ENCODE measurements at places on chromosomes 12 and 14.

- DNase-seq, result no peak
Observed at GRCh38 chr14:103436533-103436932, 51.3 kb downstream of the MARK3 start.

- DNase-seq, result no peak
Observed at GRCh38 chr12:31118347-31119191, 44.9 kb downstream of the DDX11 start.

DNA sequence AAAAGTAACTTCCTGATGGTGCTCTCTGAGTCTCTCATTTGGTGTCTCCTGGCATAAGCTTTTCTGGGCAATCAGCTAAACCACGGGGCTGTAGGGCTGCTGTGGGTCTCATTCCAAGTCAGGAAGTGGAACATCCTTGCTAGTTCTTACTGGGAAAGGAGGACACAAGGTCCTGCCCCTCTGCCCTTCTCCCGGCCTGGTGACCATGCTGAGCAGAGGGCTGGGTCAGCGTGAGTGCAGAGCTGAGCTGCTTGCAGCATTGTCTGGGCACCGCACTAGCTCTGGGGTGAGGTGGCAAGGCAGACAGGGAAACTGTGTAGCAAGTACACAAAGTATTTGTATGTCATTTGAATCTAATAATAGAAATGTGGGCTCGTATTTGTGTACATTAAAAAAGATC, 45.0 kb upstream of the ASPG start:
- DNase-seq, result no peak

- no peak for DNase-seq
Observed at GRCh38 chr12:72453550-72453949, 181.4 kb downstream of the TRHDE start.

DNA sequence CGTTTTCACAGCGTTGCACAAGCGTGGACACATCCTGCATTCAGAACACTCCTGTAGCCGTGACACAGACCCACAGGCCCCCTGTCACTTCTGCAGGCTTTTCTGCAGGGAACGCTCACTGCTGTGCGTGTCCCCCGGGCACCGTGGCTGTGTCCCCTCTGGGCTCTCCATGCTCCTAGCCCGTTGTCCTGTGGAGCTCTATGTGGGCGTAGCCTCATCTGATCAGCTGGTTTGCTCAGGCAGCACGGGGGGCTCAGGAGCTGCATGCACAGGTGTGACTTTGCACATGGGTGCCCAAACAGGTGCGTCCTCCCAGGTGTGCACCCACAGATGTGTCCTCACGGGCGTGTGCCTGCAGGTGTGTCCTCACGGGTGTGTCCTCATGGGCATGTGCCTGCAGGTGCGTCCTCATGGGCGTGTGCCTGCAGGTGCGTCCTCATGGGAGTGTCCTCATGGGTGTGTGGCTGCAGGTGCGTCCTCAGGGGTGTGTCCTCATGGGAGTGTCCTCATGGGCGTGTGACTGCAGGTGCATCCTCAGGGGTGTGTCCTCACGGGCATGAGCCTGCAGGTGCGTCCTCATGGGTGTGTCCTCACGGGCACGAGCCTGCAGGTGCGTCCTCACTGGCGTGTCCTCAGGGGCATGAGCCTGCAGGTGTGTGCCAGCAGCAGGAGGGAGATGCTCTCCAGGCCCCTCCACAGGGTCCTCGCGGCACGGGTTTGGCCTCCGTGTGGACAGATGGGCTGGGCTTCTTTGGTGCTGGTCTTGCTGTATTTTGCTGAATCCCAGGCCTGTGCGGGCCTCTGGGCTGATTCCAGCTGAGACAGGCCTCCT, 17.5 kb downstream of the MTA1 start:
- no peak for DNase-seq

GRCh38 chr14:45134051-45134958, at the start of gene FKBP3:
FKBP3 (minus strand) TSS chr14:45134481; CDS start chr14:45134456, 25 bp downstream.
- DNase-seq, result peak; percentile 98

GRCh38 chr12:40209886-40210285, 14.9 kb upstream of the LRRK2 start:
- DNase-seq, result peak; percentile 82

GRCh38 chr14:54864526-54864925, 38.1 kb downstream of the GCH1 start:
- no peak for DNase-seq

GRCh38 chr12:56221232-56221756, 428 bp downstream of the RNF41 start:
- peak; percentile 65 for DNase-seq

- no peak for DNase-seq
Observed at GRCh38 chr12:66962290-66962689, 283.4 kb upstream of the GRIP1 start.

DNA sequence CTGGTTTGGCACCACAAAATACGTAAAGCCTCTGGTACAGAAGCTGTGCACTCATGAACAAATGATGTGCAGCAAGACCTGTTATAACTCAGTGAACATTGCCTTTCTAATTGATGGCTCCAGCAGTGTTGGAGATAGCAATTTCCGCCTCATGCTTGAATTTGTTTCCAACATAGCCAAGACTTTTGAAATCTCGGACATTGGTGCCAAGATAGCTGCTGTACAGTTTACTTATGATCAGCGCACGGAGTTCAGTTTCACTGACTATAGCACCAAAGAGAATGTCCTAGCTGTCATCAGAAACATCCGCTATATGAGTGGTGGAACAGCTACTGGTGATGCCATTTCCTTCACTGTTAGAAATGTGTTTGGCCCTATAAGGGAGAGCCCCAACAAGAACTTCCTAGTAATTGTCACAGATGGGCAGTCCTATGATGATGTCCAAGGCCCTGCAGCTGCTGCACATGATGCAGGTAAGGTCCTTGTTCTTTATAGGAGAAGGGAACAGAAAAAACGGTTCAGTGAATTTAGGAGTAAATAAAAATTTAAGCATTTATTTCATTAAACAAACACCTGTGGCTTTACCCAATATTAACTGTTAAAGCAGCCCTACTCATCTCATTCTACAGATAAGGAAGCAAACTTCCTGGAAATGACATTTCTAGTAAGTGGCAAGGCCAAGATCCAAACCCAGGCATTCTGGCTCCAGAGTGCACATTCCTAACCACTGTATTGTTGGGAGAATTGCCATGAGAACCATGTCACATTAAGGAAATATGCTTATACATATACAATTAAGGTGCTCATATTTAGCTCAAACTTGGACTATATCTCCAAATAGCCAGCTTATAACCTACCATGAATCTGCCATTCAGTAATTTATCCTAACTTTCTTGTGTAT, 11.7 kb downstream of the COCH start:
- no peak for DNase-seq

- DNase-seq, result peak; percentile 11
Observed at GRCh38 chr12:66196806-66197205, 7.8 kb downstream of the IRAK3 start.

- DNase-seq, result no peak
Observed at GRCh38 chr12:127742231-127742630, 524.7 kb upstream of the TMEM132C start.

DNA sequence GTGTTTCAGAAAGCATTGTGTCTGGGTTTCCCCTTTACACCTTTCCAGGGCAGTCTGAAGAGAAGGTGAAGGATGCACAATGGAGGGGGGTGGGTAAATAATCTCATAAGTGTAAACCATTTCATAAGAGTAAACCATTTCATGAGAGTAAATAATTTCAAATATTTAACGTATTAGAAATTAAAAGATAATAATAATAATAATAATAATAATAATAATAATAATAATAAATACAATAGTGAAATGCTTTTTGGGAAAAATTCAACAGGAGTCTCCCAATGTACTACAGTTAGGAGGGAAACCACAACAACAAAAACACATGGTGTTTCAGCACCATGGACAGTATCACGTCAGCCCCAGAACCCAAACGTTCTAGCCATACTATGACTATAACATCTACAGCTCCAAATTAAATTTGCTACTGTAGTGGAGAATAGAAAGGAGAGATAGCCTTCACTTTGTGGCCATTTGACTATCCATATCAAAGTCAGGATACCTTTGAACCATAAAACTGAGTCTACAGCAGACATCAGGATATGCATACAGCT, 691.8 kb downstream of the BCL11B start:
- no peak for DNase-seq

DNA sequence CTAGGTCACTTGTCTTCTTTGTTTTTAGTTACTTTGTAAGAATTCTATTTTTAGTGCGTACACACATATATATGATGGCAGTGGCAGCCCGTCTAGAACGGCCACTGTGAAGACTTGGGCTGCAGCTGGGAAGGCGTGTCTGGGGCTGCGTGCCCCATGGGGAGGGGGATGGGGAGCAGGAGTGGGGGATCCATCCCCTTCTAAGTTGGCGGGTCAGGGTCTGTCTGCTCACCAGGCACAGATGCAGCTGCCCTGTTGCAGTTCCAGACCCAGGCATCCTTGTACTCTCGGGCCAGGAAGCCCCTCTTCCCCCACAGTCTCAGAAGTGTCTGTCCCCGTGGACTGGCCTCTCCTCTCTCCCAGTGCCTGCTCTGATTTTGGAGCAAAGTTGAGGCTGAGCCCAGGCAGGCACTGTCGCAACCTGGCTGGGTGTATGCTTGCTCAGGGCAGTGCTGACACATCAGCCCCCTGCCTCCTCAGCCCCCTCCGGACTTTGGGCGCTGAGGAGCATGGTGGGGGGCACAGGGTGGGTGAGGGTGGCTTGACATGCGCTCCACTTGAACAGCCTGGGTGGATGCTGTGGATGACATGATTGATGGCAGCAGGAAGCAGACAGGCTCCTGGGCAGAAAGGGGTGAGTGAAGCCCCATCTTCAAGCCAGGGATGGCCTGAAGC, 271.2 kb upstream of the NAV3 start:
- no peak for DNase-seq

- no peak for DNase-seq
Observed at GRCh38 chr12:65195387-65196055, 26.1 kb downstream of the LEMD3 start.

DNA sequence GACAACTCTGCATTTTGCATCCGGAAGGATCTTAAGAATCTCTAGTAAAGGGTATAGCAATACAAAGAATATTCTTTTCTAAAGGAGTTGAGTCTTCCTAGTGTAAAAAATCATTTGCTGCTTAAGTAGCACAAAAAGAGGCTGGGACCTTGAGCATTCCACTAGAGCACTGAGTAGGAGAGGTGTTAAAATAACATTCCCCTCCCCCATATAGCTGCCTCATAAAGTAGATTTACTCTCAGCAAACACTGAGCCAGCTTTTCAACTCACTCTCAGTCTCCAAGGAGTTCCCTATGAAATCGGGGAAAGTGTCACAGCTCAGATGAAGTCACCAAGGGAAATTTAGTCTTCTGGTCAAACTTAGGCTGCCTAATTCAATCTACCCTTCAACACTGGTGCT, 592.7 kb downstream of the ETNK1 start:
- no peak for DNase-seq

- no peak for DNase-seq
Observed at GRCh38 chr12:32901553-32901952, 5.0 kb upstream of the PKP2 start.

GRCh38 chr12:110661337-110661972, 27.5 kb downstream of the HVCN1 start:
- no peak for DNase-seq

DNA sequence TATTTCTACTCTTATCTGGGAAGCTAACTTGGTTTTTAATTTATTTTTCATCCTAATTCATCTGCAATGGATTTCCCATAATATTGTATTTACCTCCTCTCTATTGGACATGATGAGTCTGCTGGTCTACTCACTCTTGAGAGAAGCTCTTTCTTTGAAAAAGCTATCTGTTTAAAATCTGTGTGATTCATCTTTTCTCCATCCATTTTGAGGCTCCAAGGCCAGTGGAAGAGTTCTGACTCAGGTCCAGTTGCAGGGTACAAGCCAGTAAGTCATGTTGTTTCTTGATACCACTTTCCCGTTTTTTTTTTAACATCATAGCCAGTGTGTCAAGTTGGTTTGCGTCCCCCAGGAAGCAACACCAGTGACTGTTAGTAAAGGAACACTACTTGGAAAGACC, 160.3 kb upstream of the BMP4 start:
- no peak for DNase-seq

DNA sequence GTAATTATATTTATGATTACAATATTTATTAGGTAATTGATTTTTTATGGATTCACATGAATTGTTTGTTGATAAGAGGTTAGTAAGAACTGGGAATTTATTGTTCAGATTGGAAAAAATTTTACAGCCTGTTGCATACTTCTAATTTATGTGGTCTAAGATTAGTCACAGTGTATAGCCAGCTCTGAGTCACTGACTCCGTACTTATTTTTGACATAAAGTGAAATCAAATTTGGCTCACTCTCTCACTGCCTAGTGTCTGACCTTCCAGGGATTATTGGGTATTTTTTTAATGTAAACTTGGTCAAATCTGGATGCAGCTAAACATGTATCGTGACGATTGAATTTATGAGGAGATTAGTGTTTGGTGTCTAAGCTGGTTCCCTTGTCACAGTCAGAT, 109.3 kb downstream of the PTPRQ start:
- peak; percentile 85 for DNase-seq

GRCh38 chr14:104753528-104754212, 723 bp downstream of the SIVA1 start:
- DNase-seq, result no peak

GRCh38 chr12:121580959-121581685, at the start of gene KDM2B:
KDM2B (minus strand) TSS chr12:121581023; CDS start chr12:121580911, 112 bp downstream.
- DNase-seq, result peak; percentile 46

- peak; percentile 10 for DNase-seq
Observed at GRCh38 chr14:51020024-51020710, 74.7 kb downstream of the TRIM9 start.

GRCh38 chr14:99203080-99203479, 68.9 kb downstream of the BCL11B start:
- no peak for DNase-seq

GRCh38 chr12:1605129-1606020, 11.0 kb upstream of the FBXL14 start:
- DNase-seq, result peak; percentile 87

DNA sequence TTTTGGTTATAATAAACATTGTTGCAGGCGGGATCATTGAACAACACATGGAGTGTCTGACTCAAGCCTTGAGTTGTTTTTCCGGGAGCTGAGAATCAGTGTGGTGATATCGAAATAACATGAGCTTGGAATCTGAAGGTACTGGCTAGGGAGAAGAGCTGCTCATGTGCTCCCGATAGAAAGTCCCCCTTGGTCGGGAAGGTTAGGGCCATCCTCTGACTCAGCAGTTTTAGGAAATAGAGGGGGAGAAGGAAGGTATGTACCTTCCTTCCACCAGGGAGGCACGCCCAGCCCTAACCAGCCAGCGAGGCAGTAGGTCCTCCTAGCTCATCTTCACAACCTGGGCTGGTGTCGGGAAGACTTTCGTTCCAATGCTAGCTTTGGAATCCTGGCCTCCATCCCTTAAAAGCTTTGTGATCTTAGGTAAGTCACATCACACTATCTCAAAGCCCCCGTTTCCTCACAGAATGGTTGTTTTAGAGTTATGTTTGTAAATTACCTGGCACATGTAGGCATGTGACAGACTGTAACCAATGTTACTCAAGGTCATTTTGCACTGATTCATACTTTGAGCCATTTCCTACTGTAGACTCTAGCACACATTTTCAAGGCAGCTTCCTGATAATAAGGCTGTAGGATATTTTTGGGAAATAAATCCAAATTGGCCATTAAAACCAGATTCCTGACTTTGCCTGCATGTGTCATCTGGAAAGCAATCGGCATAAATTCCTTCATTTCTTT, 1.9 kb upstream of the RAB35 start:
- peak; percentile 57 for DNase-seq

GRCh38 chr12:75553836-75554555, 42.6 kb upstream of the KRR1 start:
- DNase-seq, result peak; percentile 47

All from renal cortical epithelial cell (primary cell).